ENCODE measurements at places on chromosomes 7 and 10.

DNA sequence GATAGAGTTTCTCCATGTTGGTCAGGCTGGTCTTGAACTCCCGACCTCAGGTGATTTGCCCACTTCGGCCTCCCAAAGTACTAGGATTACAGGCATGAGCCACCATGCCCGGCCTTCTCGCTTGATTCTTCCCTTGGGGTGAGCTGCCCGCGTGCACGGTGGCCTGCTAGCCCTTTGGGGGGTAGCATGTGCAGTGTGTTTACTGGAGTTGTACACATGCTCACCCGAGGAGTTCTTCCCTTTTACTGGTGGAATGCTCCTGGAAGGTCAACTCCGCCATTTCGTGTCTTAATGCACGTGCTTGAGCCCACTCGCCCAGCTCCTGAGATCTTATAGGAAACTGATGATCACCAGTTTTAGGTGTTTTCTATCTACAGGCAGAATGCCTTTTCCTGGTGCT lies 17.0 kb upstream of the ADAMTS14 start:
- peak; percentile 72 for DNase-seq

DNA sequence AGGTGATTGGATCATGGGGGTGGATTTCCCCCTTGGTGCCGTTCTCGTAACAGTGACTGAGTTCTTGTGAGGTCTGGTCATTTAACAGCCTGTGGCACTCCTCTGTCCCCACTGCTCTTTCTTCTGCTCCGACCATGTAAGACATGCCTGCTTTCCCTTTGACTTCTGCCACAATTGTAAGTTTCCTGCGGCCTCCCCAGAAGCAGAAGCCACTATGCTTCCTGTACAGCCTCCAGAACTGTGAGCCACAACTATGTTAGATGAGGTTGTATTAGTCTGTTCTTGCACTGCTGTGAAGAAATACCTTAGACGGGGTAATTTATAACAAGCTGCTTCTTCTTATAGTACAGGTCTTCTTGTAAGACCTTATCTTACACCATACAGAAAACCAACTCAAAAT lies 241.7 kb upstream of the KLF14 start:
- DNase-seq = no peak

DNA sequence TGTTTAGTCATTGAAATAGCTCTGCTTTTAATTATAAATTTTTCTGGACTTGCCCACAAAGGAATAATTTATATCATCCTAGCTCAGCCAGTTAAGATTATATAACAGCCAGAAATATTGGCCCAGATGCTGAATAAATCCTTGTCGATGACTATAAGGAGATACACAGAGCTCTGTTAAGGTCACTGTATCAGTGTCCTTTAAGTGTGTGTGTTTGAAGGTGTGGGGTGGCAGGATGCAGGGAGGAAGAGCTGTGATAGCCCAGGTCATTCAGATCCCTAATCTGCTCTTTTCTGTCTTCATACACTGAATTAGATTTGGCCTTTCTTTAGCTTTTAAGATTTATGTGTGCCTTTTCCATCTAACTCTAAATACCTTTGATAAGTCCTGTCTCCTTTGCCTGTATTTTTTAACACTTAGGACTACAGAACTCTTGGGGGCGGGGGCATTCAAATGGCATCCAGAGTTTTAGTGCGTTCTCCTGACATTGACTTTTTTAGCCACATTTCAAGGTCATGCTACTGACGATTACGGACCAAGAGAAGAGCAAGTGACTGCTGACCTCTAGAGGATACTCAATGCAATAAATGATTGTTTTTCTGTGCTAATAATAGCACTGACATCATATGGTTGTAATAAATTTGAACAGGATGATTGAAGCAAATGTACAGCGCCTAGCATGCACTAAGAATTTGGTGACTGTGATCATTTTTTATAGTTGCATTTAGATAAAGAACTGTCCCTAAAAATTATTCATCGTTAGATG lies 172.3 kb downstream of the CACNB2 start:
- DNase-seq = no peak

GRCh38 chr7:23357190-23358093 lies 58.3 kb downstream of the MALSU1 start:
- no peak for DNase-seq

GRCh38 chr7:70343519-70343918 lies 745.2 kb downstream of the AUTS2 start:
- no peak for DNase-seq
